Occipital lobe (tissue), 3 donors: ENCODE measurements at places on chromosomes 1 and 21.

- no peak for DNase-seq
Observed at GRCh38 chr1:15251857-15252835, 5.1 kb downstream of the FHAD1 start.

- DNase-seq: no peak
Observed at GRCh38 chr1:218357893-218358232, 12.7 kb downstream of the TGFB2 start.

GRCh38 chr1:153881751-153882150, 41.0 kb downstream of the GATAD2B start:
- DNase-seq: no peak

DNA sequence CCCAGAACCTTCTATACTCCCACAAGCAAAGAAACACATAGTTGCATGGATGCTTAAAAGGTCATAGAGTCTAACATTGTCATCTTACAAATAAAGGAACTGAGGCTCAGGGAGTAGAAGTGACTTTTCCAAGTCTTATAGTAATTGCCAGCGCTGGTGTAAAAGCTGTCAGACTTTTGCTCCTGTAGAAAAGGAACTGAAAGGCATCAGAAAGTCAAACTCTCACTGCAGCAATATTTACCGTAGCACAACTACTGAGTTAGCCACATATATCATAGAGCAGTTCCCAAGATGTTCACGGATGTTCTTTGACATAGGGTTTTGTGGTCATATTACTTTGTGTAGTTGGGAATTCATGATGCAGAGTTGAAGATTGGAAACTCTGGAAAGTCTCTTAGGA, 16.6 kb upstream of the USP24 start:
- no peak for DNase-seq

DNA sequence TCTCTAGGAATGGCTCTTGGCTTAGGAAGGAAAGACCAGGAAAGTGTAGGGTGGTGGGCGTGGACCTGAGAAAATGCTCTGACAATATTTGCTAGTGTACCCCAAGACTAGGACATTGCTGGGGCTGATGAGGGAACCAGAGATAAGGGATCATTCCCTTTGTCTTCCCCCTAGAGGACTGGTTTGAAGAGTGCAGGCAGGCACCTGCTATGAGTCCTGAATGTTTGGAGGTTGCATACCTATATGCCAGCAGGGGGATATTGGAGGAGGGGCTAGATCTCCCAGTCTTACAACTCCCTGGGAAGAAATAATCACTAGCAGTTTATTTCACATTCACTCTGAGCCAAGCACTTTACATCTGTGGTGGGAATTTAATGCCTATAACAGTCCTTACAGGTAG, 6.0 kb upstream of the BCL10 start:
- DNase-seq: no peak

DNA sequence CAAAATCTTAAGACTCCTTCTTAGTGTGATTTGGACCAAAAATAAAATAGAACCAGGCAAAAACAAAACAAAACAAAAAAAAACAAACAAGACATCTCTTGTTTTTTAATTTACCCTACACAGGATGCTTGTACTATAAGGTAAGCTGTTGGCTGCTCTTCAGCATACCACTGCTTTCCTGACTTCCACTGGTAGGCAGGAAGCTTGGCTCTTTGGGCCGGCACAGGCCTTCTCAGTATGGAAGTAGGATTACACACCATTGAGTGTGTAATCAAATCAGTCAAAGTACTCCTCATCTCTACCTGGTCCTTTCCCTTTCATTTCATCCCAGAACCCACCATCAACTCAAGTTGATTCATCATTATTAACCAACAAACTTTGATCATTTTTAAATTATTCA, 61.9 kb upstream of the RGS1 start:
- DNase-seq: no peak

DNA sequence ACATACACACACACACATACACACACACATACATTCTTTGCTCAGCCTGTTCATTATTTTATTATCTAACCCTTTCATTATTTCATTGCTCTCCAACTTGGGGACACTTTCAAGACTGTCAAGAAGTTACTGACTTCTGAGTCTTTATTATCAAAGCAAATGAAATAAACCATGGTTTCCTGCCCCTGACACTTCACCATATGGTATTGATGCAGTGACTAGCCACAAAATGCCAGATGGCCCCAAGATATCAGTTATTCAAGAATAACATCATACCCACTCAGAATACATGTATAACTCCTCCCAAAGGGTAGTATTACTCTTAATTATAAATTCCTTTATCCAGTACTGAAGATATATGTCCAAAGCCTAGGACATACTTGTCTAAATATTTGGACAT, 197.3 kb downstream of the MRPL39 start:
- no peak for DNase-seq

- no peak for DNase-seq
Observed at GRCh38 chr1:225755671-225756319, 21.8 kb upstream of the SRP9 start.

DNA sequence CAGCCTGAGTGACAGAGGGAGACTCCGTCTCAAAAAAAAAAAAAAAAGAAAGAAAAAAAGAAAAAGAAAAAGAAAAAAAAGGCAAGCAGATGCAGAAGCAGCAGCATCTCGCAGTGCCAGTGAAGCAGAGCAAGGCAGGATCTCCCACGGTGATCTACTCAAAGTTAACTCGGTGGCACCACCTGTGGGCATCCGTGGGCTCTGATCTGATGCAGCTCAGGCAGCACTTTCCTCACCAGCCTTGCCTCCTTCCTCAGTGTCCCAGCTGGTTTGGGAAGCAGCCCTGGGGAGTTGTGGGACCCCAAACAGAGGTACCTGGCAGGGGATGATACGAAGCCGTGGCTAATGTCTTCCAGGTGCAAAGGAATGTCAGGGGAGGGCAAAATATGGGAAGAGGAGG, 104.3 kb upstream of the KRTAP19-8 start:
- no peak for DNase-seq

GRCh38 chr1:17012775-17013490, 1.2 kb upstream of the ATP13A2 start:
- no peak for DNase-seq

DNA sequence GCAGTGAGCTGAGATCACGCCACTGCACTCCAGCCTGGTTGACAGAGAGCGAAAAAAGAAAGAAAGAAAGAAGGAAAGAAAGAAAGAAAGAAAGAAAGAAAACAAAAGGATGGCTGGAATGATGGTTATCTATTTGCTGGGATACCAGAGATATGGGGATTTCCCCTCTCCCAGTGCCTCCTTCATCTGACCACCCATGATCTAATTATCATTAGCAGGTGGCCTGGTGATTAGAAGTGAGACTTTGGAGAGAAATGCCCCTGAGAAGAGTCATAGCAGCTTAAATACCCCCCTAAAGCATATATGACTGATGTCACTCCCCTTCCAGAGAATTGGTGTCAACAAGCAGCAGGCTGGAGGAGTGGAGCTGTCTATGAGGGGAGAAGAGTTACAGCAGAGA, 1.3 kb upstream of the NPPB start:
- DNase-seq: no peak

DNA sequence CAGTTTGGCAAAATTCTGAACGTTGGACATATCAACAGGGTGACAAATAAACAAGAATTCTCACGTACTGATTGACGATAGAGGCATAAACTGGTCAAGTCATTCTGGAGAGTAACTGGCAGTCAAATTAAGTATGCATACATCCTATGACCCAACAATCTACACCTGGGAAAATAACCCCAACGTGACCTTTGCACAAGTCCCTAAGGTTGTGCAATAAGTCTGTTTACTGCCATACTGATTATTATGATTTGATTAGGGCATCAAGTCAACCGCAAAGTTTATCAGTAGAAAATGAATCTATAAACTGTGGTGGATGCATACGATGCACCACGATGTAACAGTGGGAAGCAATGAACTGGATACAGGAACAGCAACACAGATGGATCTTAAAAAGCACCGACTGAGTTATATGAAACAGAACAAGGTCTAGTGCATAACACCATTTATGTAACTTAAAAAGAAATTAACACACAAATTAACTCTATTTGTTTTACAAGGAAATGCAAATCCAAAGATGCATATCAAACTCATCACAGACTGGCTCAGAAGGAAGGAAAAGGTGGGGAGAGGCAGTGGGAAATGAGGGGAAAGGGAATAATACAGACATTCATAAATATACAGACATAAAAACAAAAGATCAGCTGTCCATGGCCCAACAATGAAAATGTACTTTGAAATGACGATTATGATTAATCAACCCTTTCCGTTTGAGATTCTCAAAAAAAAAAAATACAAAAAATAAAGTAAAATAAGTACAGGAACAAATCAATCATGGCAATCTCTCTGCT, 41.0 kb upstream of the SEC16B start:
- no peak for DNase-seq

DNA sequence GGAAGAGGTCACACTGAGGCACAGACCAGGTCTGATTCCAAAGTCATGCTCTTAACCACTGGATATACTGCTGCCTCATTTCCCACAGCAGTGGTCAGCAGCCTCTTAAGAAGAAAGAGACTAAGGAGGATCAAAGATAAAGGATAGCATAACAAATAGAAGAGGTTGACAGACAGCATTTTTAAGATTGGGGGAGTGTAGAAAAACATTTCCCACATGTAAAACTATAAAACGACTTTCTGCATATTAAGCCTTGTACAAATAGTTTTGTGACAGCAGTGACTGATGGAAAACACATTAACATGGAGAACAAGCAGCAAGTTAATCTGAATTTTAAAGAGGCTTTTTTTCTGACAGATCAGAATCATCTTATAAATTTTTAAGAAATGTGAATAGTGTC, 92.0 kb downstream of the SELENOF start:
- DNase-seq: no peak

GRCh38 chr1:32870615-32871363, at the start of gene FNDC5:
Gene FNDC5, minus strand, starts transcription at chr1:32870912.
- no peak for DNase-seq

- DNase-seq: no peak
Observed at GRCh38 chr21:39581414-39581813, 31.3 kb upstream of the B3GALT5 start.

- no peak for DNase-seq
Observed at GRCh38 chr21:34181431-34182039, 108.2 kb downstream of the MRPS6 start.

GRCh38 chr1:235928197-235928596, 61.5 kb upstream of the LYST start:
- no peak for DNase-seq

GRCh38 chr1:115203287-115203686, 114.0 kb upstream of the TSPAN2 start:
- DNase-seq: no peak

DNA sequence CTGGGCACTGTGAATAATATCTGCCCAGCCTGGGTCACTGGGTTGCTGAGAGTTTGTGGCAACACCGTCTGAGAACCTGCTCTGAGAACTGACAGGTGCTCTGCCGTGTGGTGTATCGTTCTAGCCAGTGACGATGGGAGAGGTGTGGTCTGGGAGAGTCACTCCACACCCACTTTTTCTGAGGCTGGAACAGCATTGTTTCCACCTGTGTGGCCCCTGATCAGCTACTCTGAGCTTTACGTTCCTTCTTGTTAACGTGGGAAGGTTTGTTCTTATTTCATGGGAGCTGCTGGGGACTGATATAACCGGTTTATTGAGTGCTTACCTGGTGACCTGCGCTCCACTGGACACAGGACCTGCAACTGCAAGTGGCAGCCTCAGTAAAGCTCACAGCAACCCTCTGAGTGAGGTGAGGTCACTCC, 34.8 kb upstream of the TENT5C start:
- DNase-seq: no peak

DNA sequence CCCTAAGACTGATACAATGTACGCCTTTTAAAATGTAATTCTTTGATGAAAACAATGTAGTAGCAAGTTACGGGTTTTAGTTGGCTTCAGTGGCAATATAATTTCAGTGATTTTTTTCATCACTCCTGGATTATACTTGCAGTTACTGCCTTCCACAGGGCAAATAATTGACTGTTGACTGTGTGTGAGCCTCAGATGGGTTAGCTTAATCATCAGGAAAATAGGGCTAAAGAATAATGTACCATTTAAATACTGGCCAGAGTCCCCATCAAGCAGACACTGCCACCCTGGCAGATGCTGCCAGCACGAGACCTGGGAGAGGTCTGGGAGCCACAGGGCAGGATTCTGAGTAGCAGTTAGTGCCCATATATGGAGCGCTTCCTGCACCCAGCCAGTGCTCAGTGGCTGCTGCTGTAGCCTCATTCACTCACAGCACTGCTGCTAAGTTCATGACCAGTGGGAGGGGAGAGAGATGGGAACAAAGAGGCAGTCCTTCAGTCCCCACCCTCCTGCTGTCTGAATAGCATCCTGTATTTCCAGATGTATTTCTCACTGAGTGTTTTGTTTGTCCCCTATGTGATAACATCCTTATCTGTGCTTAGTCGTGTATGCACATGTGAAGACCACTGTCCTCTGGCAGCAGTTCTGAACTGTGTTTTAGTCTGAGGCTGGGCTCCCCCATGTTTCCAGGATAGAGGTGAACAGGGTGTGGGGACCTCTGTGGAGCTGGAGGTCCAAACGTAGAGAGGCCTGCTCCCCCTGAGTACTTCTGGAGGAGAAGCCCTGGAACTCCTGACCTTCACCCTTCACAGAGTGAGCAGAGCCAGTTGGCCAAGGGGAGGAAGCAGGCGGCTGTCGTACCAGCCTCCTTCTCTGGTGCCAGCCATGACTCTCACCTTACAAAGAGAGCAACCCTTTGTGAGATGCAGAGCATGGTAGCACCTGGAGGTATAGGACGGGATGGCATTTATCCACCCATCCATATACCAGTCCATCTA, 80.4 kb downstream of the ADARB1 start:
- no peak for DNase-seq

- no peak for DNase-seq
Observed at GRCh38 chr1:232788235-232788872, 16.9 kb upstream of the MAP10 start.

DNA sequence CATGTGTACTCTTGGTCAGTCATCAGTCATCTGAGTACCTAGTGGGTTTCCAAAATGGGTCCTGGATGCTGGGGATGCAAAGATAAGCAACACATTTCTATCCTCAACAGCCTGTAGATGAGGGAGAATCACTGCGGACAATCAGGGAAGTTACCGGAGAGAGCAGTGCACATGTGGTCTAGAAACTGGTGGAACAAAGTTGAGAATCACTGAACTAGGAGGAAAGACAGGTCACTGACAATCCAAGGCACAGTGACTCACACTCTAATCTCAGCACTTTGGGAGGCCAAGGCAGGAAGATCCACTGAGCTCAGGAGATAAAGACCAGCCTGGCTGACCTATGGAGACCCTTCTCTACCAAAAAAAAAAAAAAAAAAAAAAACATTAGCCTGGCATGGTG, 31.4 kb upstream of the LGALS8 start:
- DNase-seq: no peak

GRCh38 chr1:1434131-1434823, 1.2 kb upstream of the VWA1 start:
- DNase-seq: peak; percentile 44

DNA sequence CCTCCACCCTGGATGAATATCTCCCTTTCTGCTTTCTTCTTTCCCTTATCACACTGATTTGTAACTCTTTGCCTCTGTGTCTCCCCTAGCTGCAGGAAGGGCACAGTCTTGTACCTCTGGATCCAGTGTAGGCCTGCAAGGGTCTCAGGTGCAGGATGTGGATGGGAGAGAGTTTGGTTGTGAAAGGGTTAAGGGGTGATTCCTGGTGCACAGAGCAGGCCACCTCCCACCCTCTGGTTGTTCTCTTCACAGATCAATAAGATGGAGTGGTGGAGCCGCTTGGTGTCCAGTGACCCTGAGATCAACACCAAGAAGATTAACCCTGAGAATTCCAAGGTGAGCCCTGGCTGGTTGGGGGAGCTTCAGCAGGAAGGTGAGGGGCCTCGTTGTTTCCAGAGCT, 15.1 kb downstream of the KDF1 start:
- DNase-seq: no peak
